Stimulated activated CD4-positive, alpha-beta T cell treated with anti-CD3 and anti-CD28 coated beads, Interleukin-2, amount 100 ng/mL, for 24 hours (primary cell): ENCODE measurements at places on chromosomes 12 and 14.

DNA sequence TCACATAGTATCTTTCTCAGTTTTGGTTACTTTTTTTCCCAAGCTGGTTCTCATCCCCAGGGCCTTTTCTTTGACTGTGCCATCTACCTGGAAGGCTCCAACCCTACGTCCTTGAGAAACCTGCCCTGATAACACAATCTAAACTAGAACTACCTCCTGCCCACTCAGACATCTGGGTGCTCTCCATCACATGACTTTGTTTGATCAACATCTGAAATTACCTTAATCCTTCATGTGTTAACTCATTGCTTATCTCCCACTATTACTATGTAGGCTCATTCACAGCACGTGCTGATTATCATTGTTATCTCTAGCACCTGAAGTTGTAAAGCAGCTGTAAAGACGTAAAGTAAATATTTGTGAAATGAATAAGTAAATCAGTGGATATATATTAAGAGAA lies 784.0 kb downstream of the TMTC2 start:
- DNase-seq = no peak

DNA sequence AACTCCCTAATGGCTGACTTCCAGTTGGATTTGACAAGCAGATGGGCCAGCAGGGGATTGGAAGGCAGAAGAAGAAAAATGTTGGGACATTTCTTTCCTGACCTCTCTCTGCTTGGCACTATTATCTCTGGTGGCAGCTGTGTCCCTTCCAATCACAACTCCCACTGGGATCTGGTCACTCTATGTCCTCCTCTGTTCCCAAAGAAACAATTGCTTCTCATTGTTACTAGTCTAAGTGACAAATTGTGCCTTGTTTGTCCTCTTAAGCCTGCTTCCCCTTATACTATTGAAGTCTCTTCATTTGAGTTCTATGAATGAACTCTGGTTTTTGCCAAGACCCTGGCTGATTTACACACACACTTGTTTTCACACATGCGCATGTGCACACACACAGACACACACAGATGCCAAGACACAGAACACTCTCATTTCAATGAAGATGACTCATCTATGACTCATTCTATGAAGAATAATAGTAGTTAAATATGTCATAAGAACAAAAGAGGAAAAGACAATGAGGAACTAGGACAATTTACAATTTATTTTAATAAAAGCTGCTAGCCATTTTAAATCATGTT lies 83.0 kb upstream of the FAR2 start:
- DNase-seq = no peak

GRCh38 chr14:21199611-21200560 lies 44.0 kb upstream of the OR5AU1 start:
- DNase-seq = no peak

DNA sequence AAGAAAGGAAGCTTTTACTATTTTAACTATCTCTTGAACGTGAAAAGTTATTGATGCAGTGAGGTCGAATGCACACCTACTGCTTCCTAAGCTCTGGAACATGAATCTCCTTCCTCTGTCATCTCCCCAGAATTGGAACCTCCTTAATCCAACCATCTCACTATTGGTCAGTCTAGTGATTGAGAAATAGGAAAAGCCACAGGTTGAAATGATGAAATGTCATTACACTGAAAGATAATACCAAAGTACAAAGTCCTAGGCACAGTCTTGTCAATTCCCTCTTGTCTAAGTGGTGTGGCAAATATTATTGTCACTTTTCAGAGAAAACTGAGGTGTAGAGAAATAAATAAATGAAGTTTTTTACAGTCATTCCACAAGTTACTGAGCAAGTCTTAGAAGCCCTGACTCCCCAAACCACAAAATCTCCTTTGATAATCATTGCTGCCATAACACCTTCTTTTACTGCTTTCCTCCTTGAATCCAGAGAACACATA lies 19.5 kb upstream of the HIGD1C start:
- DNase-seq = no peak

DNA sequence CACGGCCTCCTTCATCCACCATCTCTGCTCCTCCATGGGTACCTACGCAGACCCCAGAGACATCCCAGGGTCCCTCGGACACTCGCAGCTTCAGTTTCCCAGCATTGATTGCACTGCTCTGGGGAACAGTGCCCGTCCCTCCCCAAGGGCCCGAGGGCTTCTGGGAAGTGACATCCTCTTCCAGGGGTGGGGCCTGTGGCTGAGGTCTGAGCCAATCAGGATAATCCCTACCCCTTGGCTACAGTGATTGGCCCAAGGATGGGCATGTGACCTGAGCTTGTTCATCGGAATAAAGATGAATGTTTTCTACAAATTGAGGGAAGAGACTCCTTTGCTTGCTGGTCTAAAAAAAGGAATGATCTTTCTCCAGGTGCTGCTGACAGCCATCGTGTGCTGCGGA lies 37.3 kb upstream of the MYL2 start:
- DNase-seq = no peak

DNA sequence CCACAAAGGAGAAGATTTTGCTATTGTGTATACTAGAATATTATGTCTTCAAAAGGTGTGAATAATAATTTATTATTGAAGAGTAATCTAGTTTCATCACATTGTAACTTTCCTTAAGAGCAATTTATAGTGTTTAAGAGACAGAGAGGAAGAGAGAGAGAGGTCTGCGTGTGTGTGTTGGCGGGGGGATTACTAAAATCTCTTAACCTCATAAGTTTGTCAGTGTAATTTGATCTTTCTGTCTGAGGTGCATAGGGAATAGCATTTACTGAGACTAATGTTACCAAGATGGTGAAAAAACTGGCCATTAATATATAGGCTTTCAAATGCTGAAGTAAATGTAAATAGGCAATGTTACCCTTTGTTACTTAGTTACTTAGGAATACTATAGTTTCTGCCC lies 48.2 kb upstream of the BTG1 start:
- no peak for DNase-seq
